CD8-positive, alpha-beta T cell (primary cell): ENCODE measurements at places on chromosomes 3 and 15.

GRCh38 chr3:55127565-55127964, 199.7 kb upstream of the LRTM1 start:
- DNase-seq = no peak

DNA sequence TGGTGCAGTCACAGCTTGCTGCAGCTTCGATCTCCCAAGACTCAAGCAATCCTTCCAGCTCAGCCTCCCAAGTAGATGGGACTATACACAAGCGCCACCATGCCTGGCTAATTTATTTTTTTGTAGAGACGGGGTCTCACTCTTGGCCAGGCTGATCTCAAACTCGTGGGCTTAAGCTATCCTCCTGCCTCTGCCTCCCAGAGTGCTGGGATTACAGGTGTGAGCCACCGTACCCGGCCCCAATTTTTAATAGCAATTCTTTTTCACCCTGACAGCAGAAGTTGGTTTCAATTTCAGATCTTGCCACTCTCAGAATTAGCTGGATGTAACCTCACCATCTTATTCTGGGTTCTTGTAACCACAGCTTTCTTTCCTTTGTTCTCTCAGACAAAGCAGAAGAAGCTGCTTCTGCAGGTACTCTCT, 64.8 kb downstream of the TRIM71 start:
- DNase-seq = no peak

DNA sequence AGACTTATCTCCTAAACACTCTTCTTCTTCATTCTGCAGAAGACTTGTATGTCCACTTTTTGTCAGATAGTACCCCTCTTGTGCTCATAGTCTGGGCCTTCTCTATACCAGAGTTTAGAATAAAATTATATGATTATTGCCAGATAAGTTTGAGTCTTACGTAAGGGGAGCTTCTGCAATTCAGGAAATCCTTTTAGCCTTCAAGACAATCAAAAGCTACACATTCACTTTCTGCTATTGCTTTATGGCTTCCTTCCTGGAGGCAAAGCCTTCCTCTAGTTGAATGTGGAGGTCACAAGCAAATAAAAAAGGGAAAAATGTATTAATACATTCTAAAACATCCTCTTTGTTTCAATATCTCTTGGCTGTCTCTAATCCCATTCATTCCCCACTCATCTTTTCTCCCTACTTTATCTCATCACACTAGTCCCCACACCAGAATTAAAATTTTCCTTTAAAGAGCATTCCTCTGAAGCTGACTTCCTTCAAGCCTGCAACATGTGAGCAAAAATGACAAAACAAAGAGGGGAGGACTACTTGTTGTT, 186.8 kb downstream of the CPNE4 start:
- no peak for DNase-seq

- no peak for DNase-seq
Measured at GRCh38 chr3:122538956-122539490, 24.3 kb upstream of the KPNA1 start.

DNA sequence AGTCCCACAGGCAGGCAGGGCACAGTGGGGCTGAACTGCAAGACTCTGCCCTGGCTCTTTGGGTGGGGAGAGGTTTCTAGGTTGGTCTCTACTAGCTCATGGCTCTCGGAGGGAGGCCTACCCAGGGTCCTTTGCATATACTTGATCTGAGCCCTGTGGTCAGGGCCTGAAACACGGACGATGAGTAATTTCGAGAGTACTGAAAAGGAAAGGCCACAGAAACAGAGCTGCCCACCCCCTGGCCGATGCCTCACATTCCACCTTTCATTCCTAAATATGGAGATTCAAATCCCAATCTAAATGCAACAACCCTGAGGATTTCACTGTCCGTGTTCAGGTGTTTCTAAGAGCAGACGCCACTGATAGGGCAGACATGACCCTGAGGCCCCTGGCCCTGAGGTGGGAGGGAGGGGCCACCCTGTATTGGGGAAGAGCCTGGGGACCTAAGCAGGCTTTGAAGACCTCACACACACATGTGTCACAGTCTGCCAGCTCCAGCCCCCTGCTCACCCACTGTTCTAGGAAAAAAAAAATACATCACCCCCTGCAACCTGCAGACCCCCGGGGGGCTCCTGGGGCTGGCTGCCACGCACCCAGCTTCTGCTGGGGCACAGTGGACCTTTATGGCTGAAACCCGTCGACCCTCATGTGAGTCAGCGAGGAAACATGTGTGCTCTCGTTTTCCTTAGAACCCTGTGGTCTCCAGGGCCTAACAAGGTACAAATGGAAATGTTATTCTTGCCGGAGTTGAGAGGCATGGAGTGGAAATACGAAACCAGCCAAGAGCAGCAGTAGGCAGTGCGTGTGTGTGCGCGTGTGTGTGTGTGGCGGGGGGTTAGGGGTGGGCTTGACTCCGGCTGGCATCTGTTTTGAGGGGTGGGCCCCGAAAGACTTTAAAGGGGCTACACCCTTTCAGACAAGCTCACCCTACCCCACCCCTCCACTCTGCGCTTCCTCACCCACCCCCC, 112.7 kb downstream of the CHSY1 start:
- DNase-seq = no peak

GRCh38 chr3:192054881-192055280, 593.9 kb downstream of the PYDC2 start:
- DNase-seq = no peak

GRCh38 chr3:36900474-36901443, 44.1 kb downstream of the TRANK1 start:
- no peak for DNase-seq

GRCh38 chr3:124685067-124685466, 45.2 kb upstream of the UMPS start:
- DNase-seq = no peak
